EL (cell line): ENCODE measurements at places on chromosomes 1 and 21.

GRCh38 chr1:196544617-196545016, 63.6 kb downstream of the KCNT2 start:
- no peak for DNase-seq

DNA sequence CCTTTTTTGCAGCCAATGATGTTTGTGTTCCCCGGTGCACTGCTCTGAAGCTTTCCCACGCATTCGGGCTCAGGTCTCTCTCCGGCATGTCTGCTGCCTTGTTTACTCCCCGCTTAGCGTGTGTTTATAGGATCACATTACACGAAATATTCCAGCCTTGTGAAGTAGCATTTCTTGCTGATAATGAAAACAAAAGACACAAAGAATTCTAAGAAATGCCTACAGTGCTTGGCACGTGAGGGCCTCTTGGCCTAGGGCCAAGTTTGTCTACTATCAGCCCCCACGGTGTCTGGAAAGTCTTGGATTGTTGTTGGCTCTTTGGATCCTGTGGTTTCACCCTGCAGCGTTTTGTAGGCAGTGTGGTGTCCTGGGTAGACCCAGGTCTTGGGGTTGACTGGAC, 11.2 kb upstream of the GSTM4 start:
- DNase-seq = no peak

DNA sequence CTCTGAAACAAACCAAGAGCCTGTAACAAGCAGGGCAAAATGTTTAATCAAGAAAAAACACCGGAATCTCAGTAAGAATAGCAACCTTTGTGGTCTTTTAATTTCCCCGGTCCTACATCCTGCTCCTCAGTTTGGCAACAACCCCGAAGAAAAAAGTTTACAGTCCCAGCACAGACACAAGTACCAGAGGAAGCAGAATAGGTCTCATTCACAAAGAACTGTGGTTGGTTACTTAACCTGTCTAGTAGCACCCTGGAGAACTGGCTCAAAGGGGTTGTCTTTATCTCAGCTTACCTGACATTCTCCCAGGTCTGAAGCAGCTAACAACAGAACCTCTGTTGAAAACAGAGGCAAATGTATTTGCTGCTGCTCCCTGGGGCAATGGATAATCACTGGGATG, 399.3 kb downstream of the AJAP1 start:
- no peak for DNase-seq

DNA sequence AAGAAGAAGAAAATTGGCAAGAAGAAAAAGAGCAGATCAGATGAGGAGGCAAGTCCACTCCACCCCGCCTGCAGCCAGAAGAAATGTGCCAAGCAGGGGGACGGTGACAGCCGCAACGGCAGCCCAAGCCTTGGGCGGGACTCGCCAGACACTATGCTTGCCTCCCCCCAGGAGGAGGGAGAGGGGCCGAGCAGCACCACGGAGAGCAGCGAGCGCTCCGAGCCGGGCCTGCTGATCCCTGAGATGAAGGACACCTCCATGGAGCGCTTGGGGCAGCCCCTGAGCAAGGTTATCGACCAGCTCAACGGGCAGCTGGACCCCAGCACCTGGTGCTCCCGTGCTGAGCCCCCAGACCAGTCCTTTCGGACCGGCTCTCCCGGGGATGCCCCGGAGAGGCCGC, 9.0 kb upstream of the SLC25A34 start:
- DNase-seq = no peak

GRCh38 chr1:20785907-20786252, 1.2 kb downstream of the HP1BP3 start:
- DNase-seq = no peak

- DNase-seq = no peak
Observed at GRCh38 chr1:192998536-192998935, 60.6 kb downstream of the UCHL5 start.

- DNase-seq = no peak
Observed at GRCh38 chr1:171107262-171107940, 16.7 kb downstream of the FMO3 start.

GRCh38 chr1:9877962-9878361, 32.1 kb downstream of the CTNNBIP1 start:
- no peak for DNase-seq

DNA sequence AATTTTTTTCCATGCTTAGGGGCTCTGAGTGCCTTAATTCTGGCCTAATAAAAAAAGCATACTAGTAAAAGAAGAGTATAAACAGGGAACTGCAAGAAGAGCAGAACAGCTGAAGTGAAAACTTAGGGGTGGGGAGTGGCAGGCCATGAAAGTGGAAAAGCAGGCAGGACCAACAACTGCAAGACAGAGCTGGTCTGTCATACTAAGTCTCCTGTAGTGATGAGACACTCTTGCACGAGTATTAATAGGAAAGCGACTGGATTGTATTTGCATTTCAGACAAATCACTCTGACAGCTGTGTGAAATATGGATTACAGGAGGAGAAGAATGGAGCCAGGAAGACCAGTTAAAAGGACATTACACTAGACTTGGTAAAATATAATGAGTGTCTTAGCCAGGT, 449.9 kb downstream of the NUF2 start:
- no peak for DNase-seq

DNA sequence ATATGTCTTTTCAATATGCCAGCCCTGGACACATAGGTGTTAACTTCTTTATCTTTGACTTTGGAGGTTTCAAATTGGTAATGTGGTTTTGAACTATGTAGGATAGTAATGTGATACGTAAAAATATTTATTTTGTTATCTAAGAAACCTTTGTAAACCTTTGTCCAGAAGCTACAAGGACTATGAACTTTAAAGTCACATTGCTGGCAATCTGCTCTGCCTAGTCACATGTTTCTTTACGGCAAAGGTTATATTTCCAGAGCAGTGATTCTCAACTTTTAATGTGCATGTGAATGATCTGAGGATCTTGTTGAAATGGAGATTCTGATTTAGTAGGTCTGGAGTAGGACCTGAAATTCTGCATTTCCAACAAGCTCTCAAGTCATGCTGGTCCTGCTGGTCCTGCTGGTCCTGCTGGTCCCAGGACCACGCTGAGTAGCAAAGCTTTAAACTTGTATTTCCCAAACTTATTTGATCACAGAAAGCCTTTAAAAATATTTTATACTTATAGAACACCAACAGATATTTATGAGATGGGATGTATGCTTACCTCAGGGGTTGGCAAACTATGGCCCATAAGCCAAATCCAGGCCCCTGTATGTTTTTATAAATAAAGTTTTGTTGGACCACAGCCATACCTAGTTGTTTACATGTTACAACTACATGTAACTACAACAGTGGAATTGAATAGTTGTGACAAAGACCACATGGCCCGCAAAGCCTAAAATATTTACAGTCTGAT, 57.9 kb upstream of the QSOX1 start:
- DNase-seq = no peak

DNA sequence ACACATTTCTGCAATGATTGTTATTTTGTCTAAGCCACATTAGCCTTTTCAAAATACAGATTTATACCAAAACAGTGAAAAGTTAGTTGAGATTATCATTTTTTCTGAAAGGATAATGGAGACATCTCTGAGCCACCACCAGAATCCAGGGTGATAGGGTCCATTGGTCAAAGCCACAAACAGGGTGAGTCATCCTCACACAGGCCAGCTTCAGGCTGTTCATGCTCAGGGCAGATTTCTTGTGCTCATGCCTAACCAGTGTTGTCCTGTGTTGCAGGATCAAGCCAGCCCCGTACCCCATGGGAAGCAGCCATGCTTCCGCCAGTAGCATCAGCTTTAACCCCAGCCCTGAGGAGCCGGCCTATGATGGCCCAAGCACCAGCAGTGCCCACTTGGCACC, 13.4 kb downstream of the ELOA start:
- peak; percentile 75 for DNase-seq

- peak; percentile 19 for DNase-seq
Observed at GRCh38 chr21:42513985-42514882, 582 bp downstream of the SLC37A1 start.

DNA sequence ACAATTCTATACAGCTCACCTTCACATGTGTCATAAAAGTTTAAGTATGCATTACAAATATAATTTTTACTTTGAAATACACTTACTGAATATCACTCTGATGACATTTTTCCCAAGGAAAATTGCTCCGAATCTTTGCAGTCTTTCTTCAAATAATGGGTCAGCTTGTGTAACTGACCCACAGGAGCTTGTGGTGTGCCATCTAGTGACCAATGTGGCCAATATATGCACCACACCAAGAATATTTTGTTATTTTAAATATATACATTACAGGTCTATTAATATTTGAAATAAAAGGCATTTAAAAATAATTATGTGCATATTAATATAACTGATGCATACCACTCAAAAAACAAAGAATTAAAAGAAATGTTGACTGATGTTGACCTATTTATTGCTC, 271.4 kb downstream of the TBX15 start:
- no peak for DNase-seq

DNA sequence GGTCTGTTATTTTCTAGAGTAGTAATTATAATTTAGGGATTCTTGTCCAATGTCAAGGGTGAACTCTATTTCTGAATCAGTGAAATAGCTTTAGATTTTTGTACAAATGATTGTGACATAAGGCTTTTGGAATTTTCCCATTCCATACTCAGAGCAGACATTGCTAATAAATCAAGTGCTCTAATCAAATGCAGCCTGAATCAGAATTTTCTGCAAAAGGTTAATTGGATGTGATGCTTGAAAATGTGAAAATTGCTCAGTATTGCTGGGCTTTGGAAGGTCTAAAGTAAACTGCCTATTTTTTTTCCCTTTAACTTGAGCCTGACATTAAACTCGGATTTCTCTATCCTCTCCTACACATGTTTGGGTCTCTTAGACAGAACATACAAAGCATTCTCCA, 23.2 kb downstream of the SGIP1 start:
- DNase-seq = peak; percentile 75

DNA sequence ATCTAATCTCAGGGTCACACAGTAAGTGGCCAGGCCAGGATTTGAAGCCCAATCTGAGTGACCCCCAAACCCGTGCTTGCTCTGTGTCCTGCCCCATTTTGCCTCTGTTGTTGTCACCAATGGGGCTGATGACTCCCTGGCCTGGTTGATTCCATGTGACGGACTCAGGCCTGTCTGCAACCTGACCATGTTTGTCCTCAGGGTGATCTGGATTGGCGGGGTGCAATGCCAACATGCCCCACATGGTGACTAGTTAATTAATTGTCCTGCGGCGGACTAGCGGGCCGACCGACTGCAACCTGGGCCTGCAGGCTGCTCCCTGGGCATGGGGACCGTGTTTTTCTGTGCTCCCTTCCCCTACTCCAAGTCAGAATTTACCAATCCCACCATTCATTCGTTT, 256.3 kb downstream of the MATN1 start:
- no peak for DNase-seq

DNA sequence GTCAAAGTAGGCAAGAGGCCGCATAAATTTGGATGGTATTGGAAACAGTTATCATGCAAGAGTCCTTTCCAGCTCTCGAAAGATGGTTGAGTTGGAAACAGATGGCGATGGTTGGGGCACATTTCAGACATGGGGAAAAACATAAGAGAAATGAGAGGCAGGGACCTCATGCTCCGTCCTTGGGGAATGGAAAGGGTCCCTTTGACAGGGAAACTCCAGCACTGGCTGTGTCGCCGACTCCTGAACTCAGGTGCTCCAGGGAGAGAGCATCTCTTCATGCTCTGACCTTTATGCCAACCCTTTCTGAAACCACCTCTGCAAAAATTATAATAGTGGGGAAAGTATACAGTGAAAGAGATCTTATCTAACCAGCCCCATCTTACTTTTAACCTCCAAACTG, 36.8 kb upstream of the COL6A2 start:
- no peak for DNase-seq

- DNase-seq = no peak
Observed at GRCh38 chr1:235583511-235584001, 66.0 kb downstream of the GNG4 start.

- DNase-seq = peak; percentile 49
Observed at GRCh38 chr21:17925000-17925610, 105.9 kb upstream of the C21orf91 start.

DNA sequence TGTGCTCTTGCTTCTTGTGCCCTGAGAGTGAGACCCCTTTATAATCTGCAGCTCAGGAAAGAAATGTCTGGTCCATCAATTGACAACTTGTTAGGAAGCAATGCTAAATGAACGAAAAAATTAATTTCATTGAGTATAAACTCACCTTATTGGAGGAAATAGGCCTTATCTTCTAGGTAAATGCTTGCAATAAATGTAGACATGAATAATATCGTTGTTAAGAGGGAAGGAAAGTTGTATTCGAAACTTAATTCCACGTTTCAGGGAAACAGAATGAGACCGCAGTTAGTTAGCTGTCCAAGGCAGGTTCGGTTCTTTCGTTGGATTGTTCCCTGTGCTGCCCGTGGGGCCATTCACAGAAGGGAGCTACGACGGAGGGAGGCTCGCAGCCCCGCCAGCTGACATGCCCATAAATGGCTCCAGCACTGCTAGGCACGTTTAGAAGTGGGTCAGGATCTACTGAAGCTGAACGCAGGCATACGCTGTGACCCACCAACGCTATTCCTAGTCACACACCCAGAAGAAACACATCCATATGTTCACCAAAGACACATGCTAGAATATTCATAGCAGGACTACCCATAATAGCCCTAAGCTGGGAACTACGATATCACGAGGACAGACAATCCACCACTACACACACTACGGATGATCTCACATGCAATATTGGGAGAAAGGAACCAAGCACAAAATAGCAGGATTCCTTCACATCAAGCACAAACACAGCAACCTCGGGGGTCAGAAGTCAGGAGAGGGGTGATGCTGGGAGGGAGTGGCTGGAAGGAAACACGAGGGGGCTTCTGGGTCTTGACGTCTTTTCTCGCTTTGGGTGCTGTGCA, 56.2 kb upstream of the LBR start:
- no peak for DNase-seq

GRCh38 chr1:246728311-246728710, 4.1 kb downstream of the SCCPDH start:
- peak; percentile 7 for DNase-seq

GRCh38 chr1:98702976-98703375, 41.5 kb downstream of the SNX7 start:
- peak; percentile 71 for DNase-seq

DNA sequence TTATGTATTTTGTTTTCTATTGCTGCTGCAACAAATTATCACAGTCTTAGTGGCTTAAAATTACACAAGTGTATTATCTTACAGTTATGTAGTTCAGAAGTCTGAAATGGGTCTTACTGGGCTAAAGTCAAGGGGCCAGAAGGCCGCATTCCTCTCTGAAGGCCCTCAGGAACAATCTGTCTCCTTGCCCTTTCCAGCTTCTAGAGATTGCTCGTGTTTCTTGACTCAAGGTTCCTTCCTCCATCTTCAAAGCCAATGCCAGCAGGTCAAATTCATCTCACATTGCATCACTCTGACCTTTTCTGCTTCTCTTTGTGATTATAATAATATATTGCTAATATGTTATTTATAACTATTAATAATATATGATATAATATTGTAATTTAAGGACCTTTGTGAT, 97.1 kb downstream of the DIRAS3 start:
- no peak for DNase-seq

DNA sequence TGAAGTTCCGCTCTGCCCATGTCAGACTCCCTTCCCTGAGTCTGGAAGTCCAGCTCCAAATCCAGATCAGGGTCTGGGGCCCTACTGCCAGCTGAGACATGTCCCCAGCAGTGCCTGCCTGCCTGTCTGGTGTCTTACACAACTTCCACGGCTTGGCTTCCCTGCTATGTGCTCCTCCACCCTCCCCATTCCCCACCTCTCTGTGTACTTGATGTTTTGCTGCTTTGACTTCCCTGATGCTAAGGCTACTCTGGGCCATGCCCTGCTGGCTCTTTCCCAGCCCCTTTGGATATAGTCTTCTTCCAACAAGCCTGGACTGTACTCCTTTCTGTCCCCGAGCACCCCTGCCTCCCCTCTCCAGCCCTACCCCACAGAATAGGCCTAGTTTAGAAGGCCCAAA, 7.3 kb downstream of the GJA5 start:
- no peak for DNase-seq
